Esophagus muscularis mucosa (tissue), 4 donors: ENCODE measurements at places on chromosomes 2 and 18. TPM values are rescaled to one million over a fixed set of nuclear protein-coding genes. Genes with fewer than 3 reads are reported as not detected.

CCDC93 gene
- total RNA-seq = 15.4 TPM

DNA sequence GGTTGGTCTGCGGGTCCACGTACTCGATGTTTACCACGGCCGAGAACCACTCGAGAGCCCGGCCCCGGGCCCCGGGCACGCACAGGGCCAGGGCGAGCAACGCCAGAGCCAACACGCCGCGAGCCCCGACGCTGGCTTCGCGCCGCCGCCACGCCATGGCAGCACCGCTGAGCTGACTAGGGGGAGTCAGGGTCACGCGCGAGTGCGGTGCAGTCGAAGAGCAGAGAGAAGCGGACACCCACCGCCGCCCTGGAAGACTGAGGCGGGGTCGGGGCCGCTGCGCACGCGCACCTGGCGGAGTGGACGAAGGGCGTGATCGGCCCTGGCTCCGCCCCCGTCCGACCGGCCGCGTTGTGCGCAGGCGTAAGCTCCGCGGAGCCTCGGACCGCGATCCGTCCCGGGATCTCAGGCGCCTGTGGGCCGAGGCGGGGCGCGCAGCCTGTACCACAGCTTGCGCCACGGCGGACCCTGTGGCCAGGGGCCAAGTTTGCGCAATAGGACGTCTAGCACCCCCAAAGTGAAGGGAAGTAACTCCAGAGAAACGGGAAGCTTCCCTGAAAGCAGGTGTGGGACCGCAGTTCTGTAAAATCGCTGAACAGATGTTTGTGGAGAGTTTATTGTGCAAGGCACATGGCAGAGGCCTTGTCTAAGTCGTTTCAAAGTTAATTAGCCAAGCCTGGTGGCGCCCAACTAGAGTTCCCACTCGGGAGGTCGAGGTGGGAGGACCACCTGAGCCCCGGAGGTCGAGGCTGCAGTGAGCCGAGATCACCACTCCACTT lies at the start of gene RNF149:
RNF149 (minus strand) TSS at position 270 of the 779 bp plus-strand sequence; CDS start at position 157, 113 bp downstream.
- DNase-seq = peak; percentile 97

DNA sequence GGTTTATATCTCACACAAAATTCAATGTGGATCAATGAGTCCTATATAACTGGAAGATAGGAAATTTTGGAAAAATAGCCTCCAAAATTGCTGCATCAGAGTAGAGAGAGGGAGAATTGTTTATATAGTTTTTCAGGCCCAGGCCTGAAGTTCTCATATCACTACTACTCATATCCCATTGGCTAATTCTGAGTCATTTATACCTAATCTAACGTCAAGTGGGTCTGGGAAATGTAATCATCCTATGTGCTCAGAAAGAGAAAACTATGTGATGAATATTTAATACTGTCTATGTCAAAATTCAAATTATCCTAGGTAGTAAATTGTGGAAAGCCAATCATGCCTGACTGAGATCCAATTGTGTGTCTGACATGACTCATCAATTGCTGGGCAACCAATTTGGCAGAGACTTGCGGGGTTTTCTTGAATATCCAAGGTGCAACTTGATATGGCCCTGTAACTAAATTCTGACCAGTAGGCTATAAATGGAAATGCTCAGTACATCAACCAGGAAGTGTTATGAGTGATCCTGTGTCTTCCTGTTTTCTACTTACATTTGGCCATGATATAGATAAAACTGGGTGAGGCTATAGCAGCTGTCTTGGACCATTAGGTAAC lies 744.4 kb downstream of the KCNJ3 start:
- no peak for DNase-seq

- no peak for DNase-seq
Observed at GRCh38 chr2:78065366-78065765, 543.2 kb upstream of the LRRTM4 start.

- no peak for DNase-seq
Observed at GRCh38 chr2:76415821-76416220, 705.1 kb upstream of the GCFC2 start.

DNA sequence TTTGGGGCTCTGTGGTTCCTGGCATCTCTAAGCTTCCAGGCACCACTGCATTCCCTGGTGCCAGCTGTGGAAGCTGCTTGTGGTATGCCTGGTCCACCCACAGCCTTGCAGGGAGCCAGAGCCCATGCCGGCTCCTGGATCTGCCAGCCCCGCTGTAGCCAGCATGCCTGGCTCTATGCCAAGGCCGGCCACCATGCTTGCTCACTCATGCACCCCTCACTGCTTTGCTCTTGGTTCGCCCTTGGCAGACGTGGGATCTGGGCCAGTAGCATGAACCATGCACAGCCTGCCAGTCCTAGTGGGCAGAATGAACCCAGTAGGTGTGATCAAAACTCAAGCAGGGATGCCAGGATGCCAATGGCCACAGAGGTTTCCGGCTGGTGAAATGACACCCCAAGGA lies 634.2 kb upstream of the TMEFF2 start:
- no peak for DNase-seq

- DNase-seq = no peak
Observed at GRCh38 chr2:25421289-25421688, 79.6 kb upstream of the DNMT3A start.
